ENCODE measurements at places on chromosomes 4 and X. TPM values are rescaled to one million over a fixed set of nuclear protein-coding genes. Genes with fewer than 3 reads are reported as not detected.

The ZNF630 gene
- 0.97 TPM for total RNA-seq

The NKX6-1 gene
- total RNA-seq, result not detected

The CHRDL1 gene
- not detected for total RNA-seq

The PAGE5 gene
- total RNA-seq, result not detected

The PGAM4 gene
- not detected for total RNA-seq

The NHS gene
- total RNA-seq, result 1.4 TPM

The CCSER1 gene
- total RNA-seq, result 0.30 TPM

The MSN gene
- total RNA-seq, result 166 TPM

The PPAT gene
- 29.9 TPM for total RNA-seq

The MAML3 gene
- 1.2 TPM for total RNA-seq

The P2RY10 gene
- not detected for total RNA-seq

Measured in smooth muscle cell of the umbilical artery (primary cell).